Skin of body (tissue), 3 donors: ENCODE measurements at places on chromosomes 3 and 15. TPM values are rescaled to one million over a fixed set of nuclear protein-coding genes. Genes with fewer than 3 reads are reported as not detected.

- DNase-seq, result no peak
Observed at GRCh38 chr3:127008236-127008635, 25.3 kb downstream of the PLXNA1 start.

- DNase-seq, result no peak
Observed at GRCh38 chr3:50623840-50624474, 7.0 kb downstream of the MAPKAPK3 start.

The SHC4 gene
- total RNA-seq, result 3.5 TPM

GRCh38 chr3:31906182-31906581 is 74.9 kb downstream of the OSBPL10 start:
- no peak for DNase-seq

The CNTN3 gene
- total RNA-seq, result 21.7 TPM

GRCh38 chr15:49619226-49619625 is 1.4 kb downstream of the FAM227B start:
- DNase-seq, result no peak

The GOLGA8S gene
- 0.10 TPM for total RNA-seq

- DNase-seq, result no peak
Observed at GRCh38 chr3:105764378-105765307, 104.2 kb downstream of the CBLB start.

DNA sequence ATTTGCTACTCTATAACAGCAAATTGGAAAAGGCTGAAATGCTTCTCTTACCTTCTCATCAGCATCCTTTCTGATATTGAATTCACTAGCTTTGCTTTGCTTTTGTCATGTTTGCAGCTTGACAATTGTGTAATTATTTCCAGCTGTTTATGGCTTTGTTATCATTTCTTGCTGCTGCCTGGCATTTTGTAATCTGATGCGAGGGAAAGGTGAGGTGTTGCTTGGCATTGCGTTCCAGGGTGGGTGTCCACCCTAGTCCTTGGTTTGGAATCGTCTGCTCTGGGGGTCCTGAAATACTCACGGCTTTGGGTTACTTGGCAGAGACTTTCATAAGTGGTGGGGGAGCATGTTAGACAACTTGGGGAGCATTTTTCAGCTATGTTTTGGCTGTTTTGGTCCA is 2.9 kb downstream of the CACNA2D3 start:
- no peak for DNase-seq

- no peak for DNase-seq
Observed at GRCh38 chr3:147793841-147794240, 384.7 kb downstream of the ZIC1 start.

- DNase-seq, result peak; percentile 16
Observed at GRCh38 chr3:4355401-4356219, 52.4 kb downstream of the SETMAR start.

The GOLGA8M gene
- 3.4 TPM for total RNA-seq

The SEMA3F gene
- 23.3 TPM for total RNA-seq

DNA sequence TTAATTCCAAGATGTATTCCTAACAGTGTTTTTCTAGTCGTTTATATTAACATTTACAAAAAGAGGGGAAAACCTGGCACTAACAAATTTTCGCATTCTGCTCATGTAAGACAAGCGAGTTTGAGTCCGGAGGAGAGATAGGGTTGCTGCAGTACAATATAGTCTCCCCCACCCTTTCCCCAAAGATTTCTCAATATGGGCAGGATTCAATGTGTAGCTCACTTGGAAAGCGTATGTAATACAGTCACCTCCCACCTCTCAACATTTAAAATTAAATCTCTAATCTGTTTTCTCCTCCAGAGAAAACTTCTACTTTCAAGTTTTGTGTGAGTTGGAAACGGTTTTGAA is 57.9 kb downstream of the CMSS1 start:
- peak; percentile 84 for DNase-seq

DNA sequence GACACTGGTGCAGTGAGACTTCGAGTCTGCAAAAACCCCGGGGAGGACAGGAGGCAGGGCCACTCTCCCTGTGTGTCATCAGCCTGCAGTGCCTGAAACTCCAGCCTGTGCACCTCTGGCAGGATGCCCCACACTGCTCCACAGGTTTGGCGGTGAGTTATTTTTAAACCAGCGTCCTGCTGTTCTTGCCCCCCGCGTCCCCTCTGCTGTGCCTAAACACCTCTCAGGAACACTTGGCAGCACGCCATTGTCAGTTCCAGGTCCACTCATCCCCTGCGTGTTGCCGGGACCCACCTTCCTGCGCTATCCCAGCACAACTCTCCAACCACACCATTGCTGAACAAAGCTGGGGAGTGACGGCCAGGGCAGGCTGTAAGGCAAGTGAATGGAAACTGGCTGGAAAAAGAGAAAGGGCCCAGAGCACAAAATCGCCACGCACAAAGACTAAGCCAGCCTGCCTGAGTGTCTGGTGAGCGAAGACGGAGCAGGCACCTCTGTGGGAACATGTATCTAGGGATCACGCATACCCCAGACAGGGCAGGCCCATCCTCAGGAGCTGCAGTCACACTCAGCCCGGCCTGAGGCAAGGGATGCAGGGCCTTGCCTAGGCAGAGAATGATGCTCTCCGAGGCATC is 3.1 kb upstream of the PLA2G4F start:
- DNase-seq, result no peak

DNA sequence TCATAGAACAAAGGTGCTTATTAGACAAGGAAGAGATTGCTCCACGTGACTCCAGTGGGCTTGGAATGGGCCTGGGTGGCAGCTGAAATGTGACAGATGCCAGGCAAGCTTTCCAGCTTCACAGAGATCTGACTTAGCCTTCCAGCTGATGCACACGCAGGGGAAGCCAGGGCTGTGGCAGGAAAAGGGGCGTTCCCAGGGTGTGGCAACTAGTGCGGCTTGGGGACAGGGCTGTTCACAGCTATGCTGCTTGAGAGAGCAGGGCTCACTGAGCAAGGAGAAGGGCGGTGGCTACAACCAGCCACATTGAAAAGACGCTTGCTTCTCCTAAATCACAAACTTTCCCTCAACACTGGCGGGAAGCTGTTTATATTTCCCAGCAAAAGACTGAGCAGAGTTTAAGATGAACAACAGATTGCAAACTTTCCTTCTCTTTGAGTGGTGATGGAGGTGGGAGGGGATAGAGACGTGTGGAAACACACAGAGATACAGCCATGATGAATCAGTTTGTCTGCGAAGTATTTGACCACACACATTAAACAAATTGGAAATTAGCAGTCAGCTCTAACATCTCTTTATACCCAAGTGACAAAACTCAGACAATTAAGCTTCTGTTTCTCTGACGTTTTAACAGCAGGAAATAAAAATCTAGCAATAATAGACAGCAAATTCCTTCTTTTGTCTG is 127.5 kb downstream of the BDH1 start:
- no peak for DNase-seq

The ADIPOQ gene
- 86.7 TPM for total RNA-seq

DNA sequence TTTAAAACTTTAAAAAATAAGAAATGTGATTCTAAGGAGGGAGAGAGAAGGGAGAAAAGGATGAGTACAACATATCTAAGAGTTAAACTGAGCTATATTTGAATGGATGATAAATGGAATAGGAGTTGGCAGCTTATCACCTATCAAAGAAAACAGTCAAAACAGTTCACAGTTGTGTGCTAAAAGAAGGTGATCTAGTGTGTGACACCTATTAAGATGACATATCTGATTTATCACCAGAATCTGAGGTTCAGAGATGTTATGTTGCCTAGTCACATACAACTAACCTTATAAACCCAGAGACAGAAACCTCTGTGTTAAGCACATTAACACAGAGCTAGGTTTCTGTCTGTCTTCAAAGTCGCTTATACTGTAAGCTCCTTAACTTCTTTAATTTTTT is 3.0 kb downstream of the ATP13A3 start:
- no peak for DNase-seq

The DZIP1L gene
- 23.9 TPM for total RNA-seq

DNA sequence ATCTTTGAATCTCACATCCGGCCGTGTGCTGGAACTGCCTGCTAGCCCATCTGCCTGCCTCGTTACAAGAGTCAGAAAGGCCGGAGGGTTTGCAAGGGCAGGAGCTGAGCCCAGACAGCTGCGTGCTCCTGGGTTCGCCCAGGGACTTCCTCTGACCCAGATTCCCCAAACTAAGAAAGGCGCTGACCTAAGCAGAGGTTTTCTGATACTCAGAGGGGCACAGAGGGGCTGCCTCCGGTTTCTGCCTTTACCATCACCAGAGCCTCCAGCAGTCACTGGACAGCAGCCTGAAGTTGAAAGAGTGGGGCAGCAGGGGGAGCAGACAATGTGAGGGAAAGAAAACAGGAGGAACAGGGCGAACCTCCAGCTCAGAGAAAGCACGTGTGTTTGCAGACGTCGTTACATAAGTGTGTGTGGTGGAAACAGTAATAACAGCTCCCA is 33.4 kb upstream of the RAD18 start:
- DNase-seq, result peak; percentile 50

The IQCF5 gene
- total RNA-seq, result not detected

DNA sequence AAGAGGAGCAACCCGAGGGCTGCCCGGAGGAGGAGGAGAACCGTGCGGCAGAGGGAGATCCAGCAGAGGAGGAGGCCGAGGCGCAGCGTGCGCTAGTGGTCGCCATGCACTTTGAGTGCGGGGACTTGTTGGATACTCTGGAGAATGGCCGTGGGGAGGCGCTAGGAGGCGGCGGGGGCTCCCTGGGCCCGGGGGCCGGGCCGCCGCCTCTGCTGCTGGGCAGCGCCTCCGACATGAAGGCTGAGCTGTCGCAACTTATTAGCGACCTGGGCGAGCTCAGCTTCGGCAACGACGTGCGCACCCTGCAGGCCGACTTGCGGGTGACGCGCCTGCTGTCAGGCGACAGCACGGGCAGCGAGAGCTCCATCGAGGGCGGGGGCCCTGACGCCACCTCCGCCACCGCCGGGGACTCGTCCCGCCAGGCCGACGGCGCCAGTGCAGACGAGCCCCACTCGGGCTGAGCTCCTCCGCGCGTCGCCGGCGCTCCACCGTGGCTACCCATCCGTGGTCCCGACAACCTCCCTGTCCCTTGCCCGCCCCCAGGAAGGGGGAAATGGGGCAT is 2.0 kb downstream of the FAM43A start:
- DNase-seq, result no peak

DNA sequence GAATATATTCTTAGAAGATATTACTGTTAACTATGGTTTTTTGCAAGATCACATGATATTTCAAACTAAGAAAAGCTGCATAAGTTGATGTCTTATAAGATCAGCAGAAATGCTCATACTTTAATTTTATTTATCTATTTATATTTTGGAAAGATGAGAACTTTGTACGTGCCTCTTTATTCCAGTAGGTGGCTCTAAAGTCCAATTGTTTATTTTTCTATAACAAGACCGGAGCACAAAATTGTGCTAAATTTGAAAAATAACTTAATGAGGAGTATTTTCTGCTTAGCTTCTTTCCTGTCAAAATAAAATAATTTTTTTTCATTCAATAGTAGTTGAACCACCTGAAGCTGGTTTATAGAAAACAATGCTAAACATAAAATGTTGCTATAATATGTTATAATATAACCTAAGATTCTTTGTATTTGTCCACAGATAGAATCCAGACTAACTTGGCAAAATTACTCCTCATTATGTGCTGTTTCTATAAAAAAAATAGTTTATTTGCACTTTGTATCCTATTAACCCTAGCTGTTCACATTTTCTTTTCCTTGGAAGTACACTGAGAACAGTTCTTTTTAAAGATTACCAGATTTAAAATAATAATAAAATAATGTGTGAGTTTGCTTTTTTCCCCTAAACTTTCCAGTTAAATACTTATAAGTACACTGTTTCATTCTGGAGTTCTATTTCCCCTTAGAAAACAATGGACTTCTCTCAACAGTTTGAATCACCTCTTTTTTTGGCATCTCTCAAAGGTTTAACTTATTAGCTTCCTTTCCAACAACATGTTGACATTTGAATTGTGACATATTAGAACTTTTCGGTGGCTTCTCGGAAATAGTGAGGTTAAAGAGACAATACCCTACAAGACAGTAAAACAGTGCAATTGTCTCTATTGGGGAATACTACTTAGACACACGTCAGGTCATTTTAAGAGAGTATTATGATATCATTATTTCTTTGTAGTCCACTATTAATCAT is 530.0 kb downstream of the MECOM start:
- no peak for DNase-seq

- no peak for DNase-seq
Observed at GRCh38 chr3:45826321-45826720, 15.6 kb downstream of the LZTFL1 start.

DNA sequence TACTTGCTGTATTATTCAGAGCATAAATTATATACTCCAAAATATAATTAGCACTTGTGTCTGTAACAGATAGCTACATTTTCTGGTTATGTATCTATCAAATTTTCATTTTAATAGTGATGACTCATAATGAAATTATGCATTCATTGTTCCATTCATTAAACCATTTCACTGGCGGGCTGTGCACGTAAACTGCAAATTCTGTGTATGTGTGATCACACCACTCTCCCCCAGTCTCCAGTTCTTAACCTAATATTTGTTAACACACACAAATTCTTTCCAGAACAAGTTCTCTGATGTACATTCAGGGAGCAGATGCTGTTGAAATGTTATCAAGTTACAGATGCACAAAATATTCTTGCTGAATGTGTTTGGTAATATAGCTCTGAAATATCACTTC is 3.8 kb upstream of the KCNMB2 start:
- DNase-seq, result peak; percentile 26

The LRRIQ4 gene
- total RNA-seq, result not detected

The UNC13C gene
- 2.1 TPM for total RNA-seq

GRCh38 chr3:25547943-25548674 is 116.6 kb downstream of the TOP2B start:
- DNase-seq, result no peak

The MYRIP gene
- 0.99 TPM for total RNA-seq

The WDR49 gene
- total RNA-seq, result 0.49 TPM

DNA sequence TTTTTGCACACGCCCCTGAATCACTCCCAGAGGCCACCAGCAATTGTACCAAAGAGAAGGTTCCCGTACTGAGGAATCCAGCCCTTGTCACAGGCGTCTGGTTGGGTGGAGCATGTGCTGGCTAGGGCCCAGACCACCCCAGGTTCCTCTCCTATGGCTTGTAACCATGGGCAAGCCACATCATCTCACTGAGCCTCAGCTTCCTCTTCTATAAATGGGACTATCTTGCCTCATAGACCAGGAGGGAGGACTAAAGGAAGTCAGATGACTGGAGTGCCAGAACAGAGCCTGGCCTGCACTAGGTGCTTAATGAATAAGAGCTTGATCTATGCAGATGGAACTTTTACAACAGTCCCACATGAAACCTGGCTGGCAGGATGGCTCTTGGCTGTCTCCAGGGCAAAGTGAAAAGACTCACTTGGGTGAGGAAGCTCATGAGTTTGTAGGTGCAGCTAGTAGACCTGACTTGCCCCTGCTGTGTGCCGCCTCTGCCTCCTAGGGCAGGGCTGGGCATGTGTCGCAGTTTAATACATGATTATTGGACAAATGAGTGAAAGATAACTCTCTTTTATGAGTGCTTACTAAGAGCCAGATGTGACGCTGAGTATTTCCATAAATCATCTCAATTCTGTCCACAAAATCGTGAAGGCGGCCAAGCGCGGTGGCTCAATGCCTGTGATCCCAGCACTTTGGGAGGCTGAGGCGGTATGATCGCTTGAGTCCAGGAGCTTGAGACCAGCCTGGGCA is 29.3 kb downstream of the CTSH start:
- no peak for DNase-seq

- no peak for DNase-seq
Observed at GRCh38 chr3:123757281-123757940, 126.7 kb downstream of the MYLK start.

- DNase-seq, result no peak
Observed at GRCh38 chr3:194539498-194539897, 52.7 kb upstream of the ATP13A3 start.

GRCh38 chr3:168248383-168249204 is 152.9 kb upstream of the GOLIM4 start:
- DNase-seq, result no peak

GRCh38 chr3:48240000-48240963 is 622 bp upstream of the ZNF589 start:
- DNase-seq, result no peak
